ENCODE measurements at places on chromosomes 5 and 9. TPM values are rescaled to one million over a fixed set of nuclear protein-coding genes. Genes with fewer than 3 reads are reported as not detected.
A peak's percentile ranks its signal among the peaks of the same experiment; 100 is the strongest.

PCDHA11 gene
- 0.38 TPM for total RNA-seq

- no peaks in the 10 kb centered on the region for H3K4me1 ChIP-seq
- no peaks in the 10 kb centered on the region for H3K27me3 ChIP-seq
- H3K4me3 ChIP-seq = no peak overlapping the region
- no peak overlapping the region for H3K27ac ChIP-seq
- DNase-seq = no peak
- no peaks in the 10 kb centered on the region for H3K36me3 ChIP-seq
Observed at GRCh38 chr9:73042155-73042554, 89.3 kb upstream of the ALDH1A1 start.

GRCh38 chr9:84276741-84277140, 63.8 kb downstream of the SLC28A3 start:
- no peaks in the 10 kb centered on the region for H3K36me3 ChIP-seq
- H3K27ac ChIP-seq = no peak overlapping the region
- H3K4me1 ChIP-seq = no peaks in the 10 kb centered on the region
- H3K4me3 ChIP-seq = no peak overlapping the region
- no peak for DNase-seq
- peaks cover 7% of the 10 kb centered on the region for H3K27me3 ChIP-seq

- no peaks in the 10 kb centered on the region for H3K36me3 ChIP-seq
- H3K27ac ChIP-seq = no peak overlapping the region
- H3K4me3 ChIP-seq = no peak overlapping the region
- no peaks in the 10 kb centered on the region for H3K27me3 ChIP-seq
Observed at GRCh38 chr9:121906074-121906870, 186.8 kb downstream of the TTLL11 start.

- peaks cover 16% of the 10 kb centered on the region for H3K4me1 ChIP-seq
- no peak for DNase-seq
- no peak overlapping the region for H3K4me3 ChIP-seq
Observed at GRCh38 chr5:33938881-33939280, 2.7 kb downstream of the RXFP3 start.

BTNL3 gene
- total RNA-seq = not detected

DNA sequence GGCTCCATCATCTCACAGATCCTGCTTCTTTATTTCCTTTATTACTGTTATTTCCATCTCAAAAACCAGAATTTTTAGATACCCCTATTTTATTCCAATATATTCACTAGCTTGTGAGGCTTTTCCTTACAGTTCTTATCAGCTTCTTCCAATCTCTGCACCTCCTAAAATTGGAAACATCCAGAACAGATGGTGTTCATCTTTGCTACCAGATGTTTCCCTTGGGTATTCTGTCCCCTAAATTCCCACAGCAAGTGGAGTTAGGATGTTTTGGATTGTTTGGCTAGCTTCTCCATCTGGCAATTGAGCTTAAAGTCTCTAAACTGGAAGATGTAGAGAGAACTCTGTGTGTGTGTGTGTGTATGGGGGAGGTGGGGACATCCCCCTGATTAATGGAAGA, 580.4 kb downstream of the DTWD2 start:
- no peak overlapping the region for H3K27ac ChIP-seq
- no peaks in the 10 kb centered on the region for H3K36me3 ChIP-seq
- no peaks in the 10 kb centered on the region for H3K4me1 ChIP-seq
- H3K4me3 ChIP-seq = no peak overlapping the region

DNA sequence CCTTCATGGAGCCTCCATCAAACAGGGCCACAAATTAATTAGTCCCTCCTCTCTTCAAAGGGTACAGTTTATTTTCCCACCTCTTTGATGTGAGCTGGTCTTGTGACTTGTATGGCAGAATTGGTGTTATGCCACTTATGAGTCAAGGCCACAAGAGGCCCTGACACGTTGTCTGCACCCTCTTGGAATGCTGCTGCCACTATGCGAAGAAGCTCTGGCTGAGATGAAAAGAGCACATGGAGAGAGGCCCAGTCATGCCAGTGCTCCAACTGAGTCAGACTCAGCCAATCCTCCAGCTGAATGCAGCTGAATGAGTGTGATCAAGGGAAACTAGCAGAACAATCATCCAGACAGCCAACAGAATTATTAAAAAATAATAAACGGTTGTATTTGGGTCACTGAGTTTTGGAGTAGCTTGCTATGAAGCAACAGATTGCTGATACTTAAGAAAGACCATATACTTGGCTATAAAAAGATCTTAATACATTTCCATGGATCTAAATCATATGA, 128.3 kb downstream of the MARCHF11 start:
- no peak overlapping the region for H3K27ac ChIP-seq
- H3K4me3 ChIP-seq = no peak overlapping the region
- no peaks in the 10 kb centered on the region for H3K4me1 ChIP-seq
- no peaks in the 10 kb centered on the region for H3K27me3 ChIP-seq
- no peaks in the 10 kb centered on the region for H3K36me3 ChIP-seq
- no peak for DNase-seq

DNA sequence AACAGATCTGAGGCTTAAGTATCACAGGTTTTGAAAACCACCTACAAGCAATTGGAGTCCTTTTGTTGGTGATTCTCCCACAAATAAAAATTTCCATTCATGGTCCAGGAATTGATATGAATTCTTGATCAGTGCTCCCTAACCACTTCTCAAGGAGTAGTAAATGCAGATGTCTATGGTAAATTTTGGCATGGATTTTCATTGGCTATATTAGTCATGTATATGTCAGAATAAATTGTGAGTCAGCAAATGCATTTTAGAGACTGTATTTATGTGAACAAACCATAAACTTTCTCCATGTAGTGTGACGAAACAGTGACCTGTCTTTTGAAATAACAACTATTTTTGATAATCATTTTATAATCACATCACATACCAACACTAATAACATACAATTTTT, 611.1 kb downstream of the HTR1A start:
- H3K27ac ChIP-seq = no peak overlapping the region
- H3K4me1 ChIP-seq = no peaks in the 10 kb centered on the region
- DNase-seq = no peak
- no peaks in the 10 kb centered on the region for H3K27me3 ChIP-seq

LECT2 gene
- not detected for total RNA-seq

ITGA1 gene
- 84.4 TPM for total RNA-seq

GRCh38 chr5:180104168-180104530, 32.6 kb upstream of the RNF130 start:
- no peak overlapping the region for H3K27ac ChIP-seq
- H3K36me3 ChIP-seq = no peaks in the 10 kb centered on the region
- H3K27me3 ChIP-seq = no peaks in the 10 kb centered on the region
- DNase-seq = no peak

- H3K27me3 ChIP-seq = no peaks in the 10 kb centered on the region
- H3K27ac ChIP-seq = no peak overlapping the region
- H3K4me1 ChIP-seq = peaks cover 38% of the 10 kb centered on the region
Observed at GRCh38 chr5:54249210-54250028, 61.0 kb downstream of the ARL15 start.

DNA sequence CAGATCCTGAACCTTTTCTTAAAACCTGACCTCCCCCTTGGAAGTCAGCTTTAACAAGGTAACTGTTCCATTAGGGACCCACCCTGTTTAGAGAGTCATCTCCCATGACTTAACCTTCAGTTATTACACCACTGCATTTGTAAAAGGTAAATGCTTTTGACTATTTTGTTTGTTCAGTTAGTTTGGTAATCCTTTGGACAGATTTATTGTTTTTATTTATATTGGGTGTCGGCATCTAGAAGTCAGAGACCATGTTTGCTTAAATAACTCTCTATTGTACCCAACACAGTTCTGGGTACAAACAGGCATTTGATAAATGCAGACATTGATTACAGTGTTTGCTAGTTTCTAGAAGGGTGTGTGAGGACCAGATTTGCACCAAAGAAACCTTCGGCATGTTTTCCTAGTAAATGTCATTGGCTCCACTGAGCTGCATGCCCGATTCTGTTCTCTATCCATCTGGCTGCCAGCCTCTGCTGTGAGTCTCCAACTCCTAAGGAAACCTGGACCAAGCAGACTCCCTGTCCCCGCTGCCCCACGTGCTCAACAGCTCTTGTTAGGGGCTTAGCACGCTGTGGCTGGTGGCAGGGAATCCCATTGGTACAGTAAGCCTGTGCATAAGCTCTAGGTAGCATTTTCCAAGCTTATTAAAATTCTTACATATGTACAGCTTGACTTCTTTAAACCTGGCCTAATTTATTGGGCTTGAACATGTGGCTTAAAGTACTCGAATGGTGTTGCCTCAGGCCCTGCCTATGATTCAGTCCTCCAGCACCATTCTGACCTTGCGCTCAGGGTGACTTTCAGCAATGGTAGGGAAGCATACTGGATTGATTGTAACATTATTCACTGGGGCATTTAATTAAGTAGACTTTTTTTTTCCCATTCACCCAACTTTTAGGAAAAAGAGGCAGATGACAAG, 6.6 kb downstream of the PCBD2 start:
- no peak overlapping the region for H3K4me3 ChIP-seq
- no peak overlapping the region for H3K27ac ChIP-seq

- no peak overlapping the region for H3K4me3 ChIP-seq
- no peak overlapping the region for H3K27ac ChIP-seq
- H3K4me1 ChIP-seq = no peaks in the 10 kb centered on the region
- H3K27me3 ChIP-seq = no peaks in the 10 kb centered on the region
- H3K36me3 ChIP-seq = no peaks in the 10 kb centered on the region
- DNase-seq = no peak
Observed at GRCh38 chr5:88899096-88899737, 16.2 kb upstream of the MEF2C start.

DNA sequence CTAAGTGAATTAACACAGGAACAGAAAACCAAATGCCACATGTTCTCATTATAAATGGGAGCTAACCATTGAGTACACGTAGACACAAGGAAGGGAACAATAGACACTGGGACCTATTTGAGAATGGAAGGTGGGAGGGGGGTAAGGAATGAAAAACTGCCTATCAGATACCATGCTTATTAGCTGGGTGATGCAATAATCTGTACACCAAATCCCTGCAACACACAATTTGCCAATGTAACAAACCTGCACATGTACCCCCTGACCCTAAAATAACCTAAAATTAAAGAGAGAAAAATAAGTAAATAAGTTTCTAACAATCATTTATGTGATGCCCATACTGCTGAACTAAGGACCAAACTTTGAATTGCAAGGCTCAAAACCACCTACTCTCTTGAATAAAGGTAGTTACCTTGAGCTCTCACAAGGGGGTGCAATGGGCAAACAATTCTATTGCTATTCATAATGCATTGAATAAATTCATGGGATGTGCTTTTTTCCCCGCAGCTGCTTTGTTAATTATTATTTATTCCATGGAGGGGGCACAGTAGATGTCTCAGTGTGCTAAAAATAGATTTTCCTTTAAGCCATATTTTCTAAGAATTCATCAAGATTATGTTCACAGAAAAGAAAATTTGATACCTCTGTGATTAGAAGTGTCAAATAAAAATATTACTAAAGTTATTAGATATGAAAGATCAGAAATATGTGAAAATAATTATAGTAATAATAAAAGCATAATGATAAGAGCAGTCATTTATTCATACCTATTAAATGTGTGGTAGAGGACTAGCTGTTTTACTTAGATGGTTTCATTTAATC, 76.2 kb upstream of the PTPN3 start:
- no peaks in the 10 kb centered on the region for H3K36me3 ChIP-seq
- no peaks in the 10 kb centered on the region for H3K27me3 ChIP-seq
- no peak for DNase-seq
- H3K27ac ChIP-seq = no peak overlapping the region
- no peak overlapping the region for H3K4me3 ChIP-seq

- no peaks in the 10 kb centered on the region for H3K36me3 ChIP-seq
- no peak overlapping the region for H3K4me3 ChIP-seq
- H3K27ac ChIP-seq = no peak overlapping the region
- no peaks in the 10 kb centered on the region for H3K27me3 ChIP-seq
Observed at GRCh38 chr5:11239261-11240015, 478.4 kb upstream of the DAP start.

DNA sequence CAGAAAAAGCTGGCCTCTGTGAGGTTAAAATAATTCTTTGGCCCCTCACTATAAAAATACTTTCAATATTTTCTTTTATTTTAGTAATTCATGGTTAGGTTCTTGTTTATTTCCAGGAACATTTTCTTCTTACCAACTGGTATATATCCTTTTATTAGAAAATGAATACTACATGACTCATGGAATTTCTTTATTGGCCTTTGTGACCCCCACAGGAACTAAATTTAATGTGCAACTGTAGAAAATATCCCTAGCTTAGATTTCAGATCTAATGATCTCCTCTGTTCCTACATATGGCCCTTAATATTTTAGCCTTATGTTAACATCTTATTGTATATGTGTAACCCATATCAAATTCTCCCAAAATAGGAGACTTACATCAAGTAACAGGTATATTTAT, 429.9 kb downstream of the NR2F1-AS1 start:
- no peaks in the 10 kb centered on the region for H3K27me3 ChIP-seq
- no peak for DNase-seq

- H3K27ac ChIP-seq = no peak overlapping the region
- no peak overlapping the region for H3K4me3 ChIP-seq
- no peak for DNase-seq
- no peaks in the 10 kb centered on the region for H3K4me1 ChIP-seq
Observed at GRCh38 chr5:33487236-33487635, 46.5 kb downstream of the TARS1 start.

DNA sequence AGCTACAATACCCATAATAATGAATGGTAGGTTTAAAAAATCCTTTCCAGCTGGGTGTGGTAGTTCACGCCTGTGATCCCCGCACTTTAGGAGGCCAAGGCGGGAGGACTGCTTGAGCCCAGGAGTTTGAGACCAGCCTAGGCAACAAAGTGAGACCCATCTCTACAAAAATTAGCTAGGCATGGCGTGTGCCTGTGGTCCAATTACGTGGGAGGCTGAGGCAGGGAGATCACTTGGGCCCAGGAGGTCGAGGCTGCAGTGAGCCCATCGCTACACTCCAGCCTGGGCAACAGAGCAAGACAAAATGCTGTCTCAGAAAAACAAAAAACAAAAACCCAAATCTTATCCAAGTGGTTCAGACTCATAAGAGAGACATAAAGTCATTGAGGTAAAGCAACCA, 33.8 kb upstream of the SLC6A3 start:
- H3K27me3 ChIP-seq = no peaks in the 10 kb centered on the region
- no peak overlapping the region for H3K4me3 ChIP-seq
- peaks cover 81% of the 10 kb centered on the region for H3K36me3 ChIP-seq
- DNase-seq = no peak
- peaks cover 9% of the 10 kb centered on the region for H3K4me1 ChIP-seq

DNA sequence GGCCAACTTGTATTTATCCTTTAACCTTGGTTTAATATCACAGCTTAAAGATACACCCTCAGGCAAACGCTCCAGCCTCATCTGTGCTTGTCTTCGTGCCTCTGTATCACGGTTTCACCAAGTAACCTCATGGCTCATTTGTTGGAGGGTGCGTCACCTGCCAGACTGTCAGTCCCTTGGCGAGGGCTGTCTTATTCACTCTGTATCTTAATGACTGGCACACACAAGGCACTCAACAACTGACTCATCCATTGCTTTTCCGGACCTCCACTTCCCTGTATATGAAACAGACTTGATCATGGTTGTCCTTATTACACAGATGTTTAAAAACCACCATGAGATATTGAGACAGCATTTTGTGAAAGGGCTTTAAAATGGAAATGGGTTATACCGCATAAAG, 28.0 kb downstream of the LCP2 start:
- peaks cover 52% of the 10 kb centered on the region for H3K4me1 ChIP-seq
- H3K4me3 ChIP-seq = no peak overlapping the region
- no peaks in the 10 kb centered on the region for H3K27me3 ChIP-seq
- DNase-seq = no peak

- no peaks in the 10 kb centered on the region for H3K36me3 ChIP-seq
- H3K4me3 ChIP-seq = peak overlapping the region; percentile 71
- H3K4me1 ChIP-seq = peaks cover 28% of the 10 kb centered on the region
- H3K27me3 ChIP-seq = no peaks in the 10 kb centered on the region
- peak overlapping the region; percentile 71 for H3K27ac ChIP-seq
Observed at GRCh38 chr5:181205761-181206649, 1.0 kb upstream of the TRIM7 start.
